ENCODE measurements at places on chromosomes 1 and 21.

DNA sequence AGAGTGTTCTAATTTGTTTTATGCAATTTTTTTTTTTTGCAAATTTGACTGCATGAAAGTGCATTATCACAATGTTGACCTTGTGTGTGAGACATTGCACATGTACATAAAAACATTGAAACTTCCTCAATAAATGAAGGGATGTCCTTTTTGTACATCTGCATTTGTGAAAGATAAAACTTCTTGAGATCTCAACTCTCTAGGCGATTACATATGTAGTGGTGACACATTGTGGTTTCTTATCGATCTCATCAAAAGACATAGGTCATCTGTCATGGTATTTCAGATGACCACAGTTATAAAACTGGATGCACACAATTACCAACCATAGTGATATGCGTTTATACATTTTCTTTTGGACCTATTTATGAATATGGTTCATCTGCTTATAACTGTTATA lies 35.6 kb upstream of the C21orf91 start:
- DNase-seq, result no peak

DNA sequence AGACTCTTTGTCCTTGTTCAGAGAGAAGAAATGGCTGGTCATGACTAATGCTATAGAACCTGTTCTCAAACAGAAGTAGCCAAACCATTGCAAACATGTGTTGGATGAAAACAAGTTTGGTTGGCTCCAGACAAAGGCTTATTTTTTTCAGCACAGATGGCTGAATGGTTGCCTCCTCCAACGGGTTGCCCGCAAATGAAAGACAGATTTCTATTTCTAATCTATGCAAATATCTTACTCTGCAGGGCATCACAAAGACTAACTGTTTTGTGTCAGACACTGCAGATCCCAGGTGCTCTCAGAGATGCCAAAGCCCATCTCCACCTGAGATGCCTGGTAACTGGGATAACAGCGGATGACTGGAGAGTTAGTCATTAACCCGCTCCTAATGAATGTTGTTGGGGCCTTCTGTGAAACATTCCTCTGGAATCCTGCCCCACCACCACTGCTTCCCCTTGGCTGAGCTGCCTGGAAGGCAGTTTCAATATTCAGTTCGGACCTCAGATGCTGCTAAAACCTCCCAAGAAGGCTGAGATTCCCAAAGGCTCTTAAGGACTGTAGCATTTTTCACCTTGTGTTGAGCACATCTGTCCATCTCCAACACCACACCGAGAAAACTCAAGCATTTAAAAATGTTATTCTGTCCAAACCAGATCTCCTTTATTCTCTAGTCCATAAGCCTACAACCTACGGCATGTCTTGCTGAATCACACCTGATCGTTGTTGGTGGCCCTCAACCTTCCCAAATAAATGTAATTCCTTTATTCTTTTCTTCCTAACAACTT lies 104.4 kb downstream of the PTPN14 start:
- DNase-seq, result peak; percentile 55

GRCh38 chr1:58850636-58851035 lies 66.8 kb upstream of the JUN start:
- DNase-seq, result no peak

- no peak for DNase-seq
Observed at GRCh38 chr1:205012391-205013140, 30.4 kb upstream of the CNTN2 start.

- no peak for DNase-seq
Observed at GRCh38 chr1:24770881-24771280, 25.6 kb downstream of the CLIC4 start.

GRCh38 chr1:220708936-220709801 lies 19.0 kb downstream of the C1orf115 start:
- no peak for DNase-seq

GRCh38 chr1:26156285-26157038 lies 2.4 kb upstream of the FAM110D start:
- DNase-seq, result no peak

DNA sequence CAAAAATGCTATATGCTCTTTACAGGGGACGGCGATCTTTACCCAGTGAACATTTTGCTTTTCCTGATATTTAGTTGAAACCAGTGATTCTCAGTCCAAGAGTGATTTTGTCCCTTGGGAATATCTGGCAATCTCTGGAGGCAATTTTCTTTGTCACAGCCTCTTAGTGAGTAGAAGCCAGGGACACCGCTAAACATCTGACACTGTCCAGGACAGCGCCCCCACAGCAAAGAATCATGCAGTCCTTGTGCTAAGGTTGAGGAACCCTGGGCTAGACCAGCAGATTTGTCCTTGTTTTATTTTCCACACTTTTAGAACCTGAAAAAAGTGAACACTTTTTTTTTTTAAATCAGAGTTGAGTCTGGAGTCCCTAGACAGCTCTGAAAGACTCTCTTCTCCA lies 13.1 kb downstream of the EVA1C start:
- DNase-seq, result no peak

- peak; percentile 82 for DNase-seq
Observed at GRCh38 chr1:205141236-205142101, 19.7 kb upstream of the RBBP5 start.

- DNase-seq, result no peak
Observed at GRCh38 chr1:204152310-204153044, 633 bp upstream of the ETNK2 start.

- DNase-seq, result no peak
Observed at GRCh38 chr1:172671591-172671990, 12.7 kb downstream of the FASLG start.
